Effector memory CD8-positive, alpha-beta T cell (primary cell): ENCODE measurements at places on chromosomes 6 and 20.

DNA sequence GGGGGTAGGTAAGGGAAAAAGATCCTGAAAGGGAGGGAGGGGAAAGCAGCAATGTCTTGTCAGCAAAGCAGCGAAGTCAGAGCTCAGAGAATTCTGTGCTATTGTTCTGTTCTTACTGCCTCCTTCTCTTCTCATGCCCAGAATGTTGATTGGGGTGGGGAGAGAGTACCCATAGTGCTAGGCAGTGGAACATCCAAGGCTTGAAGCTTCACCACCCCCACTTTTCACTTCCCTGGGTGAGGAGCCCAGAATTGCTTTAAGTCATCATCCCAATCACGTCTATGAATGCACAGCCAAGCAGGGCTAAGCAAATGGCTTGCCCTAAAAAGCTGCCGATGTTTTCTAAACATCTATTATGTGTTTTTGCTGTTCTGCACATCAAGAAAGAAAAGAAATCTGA lies 16.5 kb downstream of the REPS1 start:
- peaks cover 6% of the 10 kb centered on the region for H3K36me3 ChIP-seq
- DNase-seq = no peak
- H3K27ac ChIP-seq = peak overlapping the region; percentile 50
- peak overlapping the region; percentile 30 for H3K4me3 ChIP-seq

DNA sequence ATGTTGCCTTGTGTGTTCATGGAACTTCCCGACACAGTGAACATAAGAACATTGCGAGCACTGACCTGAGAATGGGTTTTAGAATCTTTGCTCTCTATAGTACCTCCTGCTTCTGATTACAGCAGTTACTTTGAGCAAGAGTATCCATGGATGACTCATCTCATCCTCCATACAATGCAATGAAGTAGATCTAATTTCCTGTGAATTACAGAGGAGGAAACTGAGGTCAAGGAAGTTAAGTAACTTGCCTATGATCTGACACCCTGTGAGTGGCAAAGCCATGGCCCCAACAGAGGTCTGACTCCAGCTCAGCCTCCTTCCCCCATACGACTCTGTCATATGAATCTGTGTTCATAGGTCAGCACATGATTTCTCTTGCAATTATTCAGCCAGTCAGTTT lies 518.1 kb downstream of the TFAP2A start:
- no peak overlapping the region for H3K27ac ChIP-seq
- DNase-seq = no peak
- H3K4me1 ChIP-seq = no peaks in the 10 kb centered on the region
- H3K36me3 ChIP-seq = peaks cover 4% of the 10 kb centered on the region
- no peak overlapping the region for H3K4me3 ChIP-seq

GRCh38 chr20:23159947-23160318 lies 73.8 kb upstream of the CD93 start:
- H3K4me3 ChIP-seq = no peak overlapping the region
- no peak overlapping the region for H3K27ac ChIP-seq
- no peak for DNase-seq
- peaks cover 5% of the 10 kb centered on the region for H3K4me1 ChIP-seq

DNA sequence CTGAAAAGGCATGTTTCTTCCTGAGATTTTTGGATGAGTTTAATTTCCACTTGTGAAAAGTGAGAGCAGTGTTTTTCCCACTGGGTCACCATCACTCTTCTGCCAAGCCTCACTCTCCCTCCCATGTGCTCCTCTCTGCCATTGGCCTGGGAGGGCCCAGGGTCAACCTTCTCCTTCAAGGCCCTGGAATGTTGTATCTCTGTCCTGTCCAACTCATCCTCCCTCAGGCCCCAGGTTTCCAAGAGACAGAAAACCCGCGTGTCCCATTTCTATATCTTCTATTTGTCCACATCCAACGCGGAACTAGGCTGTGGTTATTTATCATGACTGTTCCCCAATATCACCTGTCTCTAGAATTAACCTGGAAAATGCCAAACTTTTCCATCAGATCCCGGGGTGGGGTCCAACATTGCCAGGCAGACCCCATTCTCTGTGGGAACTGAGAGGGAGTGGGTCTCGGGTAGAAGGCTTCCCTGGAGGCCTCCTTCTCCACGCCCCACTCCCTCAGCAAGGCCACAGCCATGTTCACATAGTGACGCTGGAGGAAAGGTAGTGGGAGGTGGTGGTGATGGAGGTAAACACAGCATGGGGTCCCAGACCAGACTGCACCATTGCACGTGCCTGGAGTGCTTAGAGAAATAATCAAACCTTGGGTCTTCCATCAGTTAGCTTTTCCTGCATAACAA lies 173.5 kb downstream of the SCP2D1 start:
- no peak overlapping the region for H3K4me3 ChIP-seq
- no peak for DNase-seq
- no peaks in the 10 kb centered on the region for H3K4me1 ChIP-seq
- no peak overlapping the region for H3K27ac ChIP-seq

DNA sequence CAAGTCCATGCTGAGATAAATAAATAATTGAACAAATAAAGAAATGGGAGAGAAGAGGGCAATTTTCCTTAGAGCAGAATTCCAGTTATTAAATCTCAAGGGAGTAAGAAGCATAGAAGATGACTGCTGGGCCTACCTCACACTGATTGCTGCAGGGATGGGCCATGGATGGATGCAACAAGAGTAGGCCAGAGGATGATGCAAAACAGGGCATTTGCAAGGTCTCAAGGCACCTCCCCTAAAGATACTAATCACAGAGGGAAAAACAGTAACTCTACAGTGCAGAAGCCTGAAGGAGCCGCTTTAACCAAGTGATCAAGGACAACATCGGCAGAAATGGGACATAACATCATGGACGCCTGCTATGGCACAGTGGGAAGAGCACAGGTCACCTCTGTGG lies 1.7 kb upstream of the SCP2D1 start:
- no peak overlapping the region for H3K4me3 ChIP-seq
- no peak overlapping the region for H3K27ac ChIP-seq
- no peaks in the 10 kb centered on the region for H3K36me3 ChIP-seq
- DNase-seq = no peak

DNA sequence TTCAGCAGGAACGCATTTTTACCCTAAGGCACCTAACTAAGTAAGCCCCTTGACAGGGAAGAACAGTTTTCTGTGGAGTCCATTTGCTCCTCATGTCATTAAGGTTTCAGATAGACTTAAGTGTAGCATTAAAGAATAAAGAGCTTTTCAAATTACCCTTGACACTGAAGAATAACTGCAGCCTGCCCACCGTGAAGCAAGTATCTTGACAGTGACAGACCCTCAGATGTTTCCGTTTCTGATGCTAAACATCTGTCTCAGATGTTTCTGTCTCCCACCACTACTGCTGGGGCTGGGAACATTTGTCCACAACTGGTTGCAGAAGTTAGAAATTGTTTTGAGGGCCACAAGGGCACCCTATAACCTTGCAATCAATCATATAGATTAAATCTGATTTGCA lies 50.0 kb downstream of the SNAP25 start:
- no peaks in the 10 kb centered on the region for H3K4me1 ChIP-seq
- no peaks in the 10 kb centered on the region for H3K36me3 ChIP-seq
- peaks cover 7% of the 10 kb centered on the region for H3K27me3 ChIP-seq
- no peak overlapping the region for H3K27ac ChIP-seq
- H3K4me3 ChIP-seq = no peak overlapping the region
- DNase-seq = no peak

- H3K4me1 ChIP-seq = no peaks in the 10 kb centered on the region
- H3K4me3 ChIP-seq = no peak overlapping the region
- no peaks in the 10 kb centered on the region for H3K36me3 ChIP-seq
- H3K27ac ChIP-seq = peak overlapping the region; percentile 26
- peaks cover 11% of the 10 kb centered on the region for H3K27me3 ChIP-seq
- DNase-seq = no peak
Measured at GRCh38 chr20:4060064-4060795, 44.9 kb upstream of the RNF24 start.

GRCh38 chr20:33651562-33652048 lies 10.5 kb upstream of the C20orf144 start:
- DNase-seq = no peak
- peak overlapping the region; percentile 17 for H3K27ac ChIP-seq
- no peak overlapping the region for H3K4me3 ChIP-seq
- peaks cover 14% of the 10 kb centered on the region for H3K4me1 ChIP-seq
- H3K27me3 ChIP-seq = no peaks in the 10 kb centered on the region

- no peak overlapping the region for H3K27ac ChIP-seq
- no peaks in the 10 kb centered on the region for H3K27me3 ChIP-seq
- no peak for DNase-seq
- H3K36me3 ChIP-seq = no peaks in the 10 kb centered on the region
- no peak overlapping the region for H3K4me3 ChIP-seq
Measured at GRCh38 chr20:41213150-41213820, 75.9 kb downstream of the PLCG1 start.

DNA sequence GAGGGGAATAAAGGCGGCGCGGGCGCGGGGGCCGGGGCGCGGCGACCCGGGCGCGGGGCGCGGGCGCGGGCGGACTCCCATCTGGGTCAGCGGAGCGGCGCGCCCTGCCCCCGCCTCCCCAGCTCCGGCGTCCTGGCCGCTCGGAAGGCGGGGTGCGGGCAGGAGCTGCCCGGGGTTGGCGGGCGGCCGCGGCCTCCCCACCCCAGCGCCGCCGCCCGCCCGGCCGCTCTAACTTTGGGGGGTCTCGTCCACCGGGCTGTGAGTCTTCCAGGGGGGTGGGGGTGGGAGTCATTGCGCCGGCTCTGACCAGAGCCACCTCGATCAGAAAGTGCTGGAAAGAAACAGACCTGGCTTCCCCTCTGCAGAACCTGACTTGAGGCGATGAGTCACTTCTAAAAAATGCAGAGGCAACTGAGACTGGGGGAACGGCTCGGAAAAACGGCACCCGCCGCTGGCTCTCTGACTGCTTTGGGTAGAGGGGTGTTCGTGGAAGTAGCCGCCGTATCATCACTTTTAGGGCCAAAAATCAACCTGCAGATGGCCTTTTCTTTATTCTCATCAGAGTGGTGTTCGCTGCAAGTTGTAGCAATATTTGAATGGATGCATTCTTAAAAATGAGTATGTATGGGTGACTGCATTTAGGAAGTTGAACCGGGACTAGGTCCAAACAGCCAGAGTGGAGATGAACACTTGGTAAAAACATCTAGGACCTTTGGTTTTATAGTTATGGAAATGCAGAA lies 667 bp downstream of the CAP2 start:
- H3K36me3 ChIP-seq = no peaks in the 10 kb centered on the region
- peaks cover 2% of the 10 kb centered on the region for H3K4me1 ChIP-seq
- no peak for DNase-seq
- peaks cover 80% of the 10 kb centered on the region for H3K27me3 ChIP-seq
- H3K27ac ChIP-seq = no peak overlapping the region

GRCh38 chr6:32298632-32299336 lies 72.9 kb downstream of the TSBP1 start:
- no peak overlapping the region for H3K4me3 ChIP-seq
- no peaks in the 10 kb centered on the region for H3K4me1 ChIP-seq
- H3K36me3 ChIP-seq = no peaks in the 10 kb centered on the region
- no peak overlapping the region for H3K27ac ChIP-seq

DNA sequence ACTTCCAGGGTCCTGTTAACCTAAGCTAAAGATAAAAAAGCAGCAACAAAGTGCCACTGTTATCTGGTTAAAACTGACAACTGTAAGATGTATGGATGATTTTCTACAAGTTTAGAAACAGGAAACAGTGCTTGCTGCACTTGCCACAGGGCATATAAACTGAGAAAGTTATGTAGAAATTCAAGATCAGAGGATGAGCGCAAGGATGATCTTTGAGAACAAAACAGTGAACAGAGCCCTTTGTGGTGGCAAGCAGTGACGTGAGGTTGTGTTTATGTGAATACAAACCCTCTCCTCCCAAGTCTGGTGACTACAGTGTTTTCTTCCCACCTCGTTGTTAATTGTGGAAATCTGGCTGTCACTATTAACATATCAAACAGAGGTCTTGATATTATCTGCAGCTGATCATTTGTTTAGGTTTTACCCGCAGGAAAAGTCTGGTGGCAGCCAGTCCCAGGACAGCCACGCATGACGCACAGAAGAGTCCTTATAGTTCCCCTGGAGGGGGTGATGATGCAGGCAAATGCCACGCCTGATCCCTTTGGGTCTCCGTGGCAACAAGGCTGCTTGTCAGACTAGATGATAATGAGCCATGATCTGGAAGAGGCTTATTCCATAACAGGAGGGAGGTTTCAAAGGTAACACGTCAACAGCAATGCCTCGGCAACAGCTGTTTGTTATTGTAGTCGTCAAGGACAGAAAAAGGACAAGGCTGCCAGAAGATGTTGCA lies 43.1 kb upstream of the TNFAIP3 start:
- H3K36me3 ChIP-seq = peaks cover 37% of the 10 kb centered on the region
- DNase-seq = peak; percentile 82
- H3K27me3 ChIP-seq = no peaks in the 10 kb centered on the region
- H3K27ac ChIP-seq = peak overlapping the region; percentile 99
- H3K4me3 ChIP-seq = peak overlapping the region; percentile 73

DNA sequence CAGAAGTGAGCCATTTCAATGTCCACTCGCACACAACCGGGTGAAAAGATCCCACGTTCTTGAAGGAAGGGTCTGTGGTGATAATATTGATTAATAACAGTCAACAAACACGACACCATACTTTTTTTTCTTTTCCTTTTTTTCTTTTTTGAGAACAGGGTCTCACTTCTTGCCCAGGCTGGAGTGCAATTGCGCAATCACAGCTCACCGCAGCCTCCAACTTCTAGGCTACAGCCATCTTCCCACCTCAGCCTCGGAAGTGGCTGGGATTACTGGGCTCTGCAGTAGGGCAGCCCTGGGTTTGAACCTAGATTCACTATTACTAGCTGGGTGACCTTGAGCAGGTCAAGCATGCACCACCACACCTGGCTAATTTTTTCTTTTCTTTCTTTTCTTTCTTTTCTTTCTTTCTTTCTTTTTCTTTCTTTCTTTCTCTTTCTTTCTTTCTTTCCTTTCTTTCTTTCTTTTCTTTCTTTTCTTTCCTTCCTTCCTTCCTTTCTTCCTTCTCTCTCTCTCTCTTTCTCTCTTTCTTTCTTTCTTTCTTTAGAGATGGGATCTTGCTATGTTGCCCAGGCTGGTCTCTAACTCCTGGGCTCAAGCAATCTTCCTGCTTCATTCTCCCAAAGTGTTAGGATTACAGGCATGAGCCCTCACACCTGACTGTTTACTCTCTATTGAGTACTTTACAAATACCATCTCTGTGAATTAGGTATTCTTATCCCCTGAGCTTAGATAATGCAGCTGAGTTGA lies 123.9 kb downstream of the SNX5 start:
- peak overlapping the region; percentile 55 for H3K27ac ChIP-seq
- no peaks in the 10 kb centered on the region for H3K36me3 ChIP-seq
- H3K4me1 ChIP-seq = peaks cover 28% of the 10 kb centered on the region

- DNase-seq = no peak
- no peaks in the 10 kb centered on the region for H3K4me1 ChIP-seq
- no peaks in the 10 kb centered on the region for H3K36me3 ChIP-seq
- no peak overlapping the region for H3K27ac ChIP-seq
Measured at GRCh38 chr20:23691675-23692074, 2.8 kb upstream of the CST4 start.
